Cardiac muscle cell (in vitro differentiated cells and primary cell): ENCODE measurements at places on chromosomes 4 and X. TPM values are rescaled to one million over a fixed set of nuclear protein-coding genes. Genes with fewer than 3 reads are reported as not detected.

DNA sequence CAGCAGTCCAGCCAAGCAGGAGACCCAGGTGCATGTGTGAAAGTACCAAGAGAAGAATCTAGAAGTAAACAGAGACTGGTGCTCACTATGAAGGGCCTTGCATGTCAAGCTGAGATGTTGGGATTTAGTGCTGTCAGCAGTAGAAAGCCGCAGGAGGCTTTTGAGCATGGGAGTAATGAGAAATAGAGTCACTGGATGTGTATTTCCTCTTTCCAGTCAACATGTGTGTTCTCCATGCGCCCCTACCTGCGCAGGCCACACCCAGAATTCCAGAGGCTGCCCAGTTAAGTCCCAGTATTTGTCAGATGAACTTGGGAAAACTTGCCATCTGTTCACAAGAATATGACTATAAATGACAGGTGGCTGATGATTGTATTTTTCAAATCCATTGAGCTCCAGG, 4.5 kb upstream of the MAMLD1 start:
- DNase-seq, result no peak

Gene KLB
- total RNA-seq, result not detected in 2 replicates

- DNase-seq, result no peak
Observed at GRCh38 chr4:108346818-108347210, 178.1 kb upstream of the LEF1 start.

DNA sequence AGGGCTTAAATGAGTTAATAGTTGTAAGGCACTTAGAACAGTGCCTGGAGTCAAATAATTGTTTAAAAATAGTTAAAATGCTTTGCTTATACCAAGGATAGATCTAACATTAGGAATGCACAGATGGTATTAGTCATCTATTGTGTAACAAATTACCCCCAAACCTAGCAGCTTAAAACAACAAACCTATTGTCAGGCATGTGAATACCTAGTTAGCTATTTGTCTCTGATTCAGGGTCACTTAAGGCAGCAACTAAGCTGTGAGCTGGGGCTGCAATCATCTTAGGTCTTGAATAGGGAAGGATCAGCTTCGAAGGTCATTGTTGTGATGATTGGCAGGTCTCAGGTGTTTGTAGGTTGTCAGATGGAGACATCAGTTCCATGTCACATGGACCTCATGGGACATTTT, 42.4 kb upstream of the AGA start:
- DNase-seq, result no peak

GRCh38 chr4:127370604-127371003, 262.2 kb upstream of the INTU start:
- DNase-seq, result no peak

GRCh38 chr4:90071289-90072235, 55.6 kb upstream of the CCSER1 start:
- DNase-seq, result no peak

Gene GABRE
- total RNA-seq, result 1.5 and 2.5 TPM in 2 replicates

Gene GPR50
- 0.35 TPM in 1 of 2 replicates, not detected in the other for total RNA-seq

- DNase-seq, result peak; percentile 32
Observed at GRCh38 chr4:122673252-122673651, 52.4 kb upstream of the IL21 start.

DNA sequence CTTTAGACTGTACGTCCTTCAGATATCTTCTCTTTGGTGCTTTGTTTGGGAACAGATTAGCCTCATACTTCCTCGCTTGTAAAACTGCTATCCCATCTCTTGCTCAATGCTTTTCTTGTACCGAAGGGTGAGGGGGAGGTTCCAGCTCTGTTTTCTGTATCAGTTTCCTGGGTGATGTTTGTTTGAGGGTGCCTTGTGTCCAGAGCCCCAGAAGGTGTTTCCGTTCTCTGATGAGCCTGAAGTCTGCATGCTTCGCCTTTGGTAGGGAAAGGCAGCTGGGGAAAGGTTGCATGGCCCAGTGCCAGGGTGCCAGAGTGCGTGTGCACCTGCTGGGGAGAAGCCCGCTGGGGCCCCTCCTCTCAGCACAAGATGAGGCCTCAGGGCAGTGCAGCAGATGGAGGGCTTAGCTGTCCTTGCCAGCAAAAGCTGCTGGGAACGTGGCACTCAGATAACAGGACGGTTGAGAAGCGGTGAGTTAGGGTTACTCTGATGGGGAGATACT, 73.7 kb downstream of the TBL1X start:
- DNase-seq, result peak; percentile 44

GRCh38 chr4:14151101-14151500, 523.6 kb upstream of the BOD1L1 start:
- no peak for DNase-seq

Gene SLITRK2
- total RNA-seq, result under 0.01 and 0.09 TPM in 2 replicates

GRCh38 chr4:54228056-54228527, 1.0 kb upstream of the PDGFRA start:
- DNase-seq, result peak; percentile 92

Gene DCAF8L1
- total RNA-seq, result not detected in 2 replicates

DNA sequence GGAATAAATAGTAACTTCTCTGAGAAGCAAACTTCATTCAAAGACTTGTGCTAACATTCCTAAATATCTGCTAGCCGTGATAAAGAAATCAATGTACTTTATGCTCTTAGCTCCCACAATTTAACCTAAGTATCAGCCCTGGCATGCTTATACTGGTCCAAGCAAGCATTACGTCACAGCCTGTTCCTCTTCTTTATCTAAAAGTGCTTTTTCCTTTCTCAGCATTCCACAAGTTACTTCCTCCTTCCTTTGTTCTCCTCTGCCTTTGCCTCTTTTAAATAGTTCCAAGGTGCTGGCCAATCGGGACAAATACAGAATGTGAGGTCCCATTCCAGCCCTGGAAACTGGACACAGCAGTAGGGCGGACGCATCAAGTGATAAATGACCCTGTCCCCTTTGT, 249.6 kb downstream of the DHRSX start:
- DNase-seq, result peak; percentile 27

DNA sequence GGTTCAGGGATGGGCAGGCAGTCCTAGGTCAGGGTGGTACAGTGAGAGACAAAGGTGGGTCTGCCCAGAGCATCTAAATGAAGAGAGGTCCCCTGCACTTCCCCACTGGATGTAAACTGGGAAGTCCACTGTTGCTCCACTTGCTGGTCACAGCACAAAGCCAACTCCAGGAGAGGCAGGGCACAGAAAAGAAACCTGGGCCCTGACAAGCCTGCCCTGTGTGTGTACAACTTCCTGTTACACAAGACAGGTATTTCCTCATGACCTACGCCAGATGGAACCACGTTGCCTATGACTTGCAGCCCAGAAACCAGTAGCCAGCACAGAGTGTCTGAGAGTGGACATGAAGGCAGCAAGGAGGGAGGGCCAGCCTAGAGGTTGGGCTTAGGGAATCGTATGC, 161.8 kb downstream of the SH3KBP1 start:
- DNase-seq, result peak; percentile 49

DNA sequence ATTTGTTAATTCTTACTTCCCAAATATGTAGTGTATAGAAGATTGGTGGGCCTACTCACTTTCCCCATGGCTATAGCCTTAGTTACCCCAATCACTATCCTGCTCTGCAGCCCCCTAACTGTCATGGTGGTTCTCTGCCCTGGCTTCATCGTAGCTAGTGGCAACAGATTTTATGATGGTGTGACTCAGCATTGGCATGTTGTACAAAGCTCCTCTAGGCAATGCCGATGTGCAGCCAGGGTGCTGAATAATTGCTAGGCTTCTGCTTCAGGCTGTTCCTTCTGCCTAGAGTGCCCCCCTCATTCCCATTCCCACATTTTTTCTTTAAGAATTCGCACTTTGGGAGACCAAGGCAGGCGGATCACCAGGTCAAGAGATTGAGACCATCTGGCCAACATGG, 35.2 kb downstream of the AFF2 start:
- DNase-seq, result no peak

DNA sequence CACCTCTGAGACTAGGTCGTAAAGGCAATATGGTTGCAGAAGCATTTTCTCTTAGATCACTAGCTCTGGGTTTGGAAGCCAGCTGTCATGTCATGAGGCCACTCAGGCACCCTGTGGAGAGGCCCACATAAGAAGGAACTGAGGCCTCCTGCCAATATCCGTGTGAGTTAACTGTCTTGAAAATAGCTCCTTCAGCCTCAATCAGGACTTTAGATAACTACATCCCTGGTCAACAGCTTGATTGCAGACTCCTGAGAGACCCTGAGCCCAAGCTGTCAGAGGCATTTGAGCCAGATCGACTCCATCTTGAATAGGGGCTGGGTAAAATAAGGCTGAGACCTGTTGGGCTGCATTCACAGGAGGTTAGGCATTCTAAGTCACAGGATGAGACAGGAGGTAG, 15.1 kb upstream of the REPS2 start:
- peak; percentile 14 for DNase-seq

DNA sequence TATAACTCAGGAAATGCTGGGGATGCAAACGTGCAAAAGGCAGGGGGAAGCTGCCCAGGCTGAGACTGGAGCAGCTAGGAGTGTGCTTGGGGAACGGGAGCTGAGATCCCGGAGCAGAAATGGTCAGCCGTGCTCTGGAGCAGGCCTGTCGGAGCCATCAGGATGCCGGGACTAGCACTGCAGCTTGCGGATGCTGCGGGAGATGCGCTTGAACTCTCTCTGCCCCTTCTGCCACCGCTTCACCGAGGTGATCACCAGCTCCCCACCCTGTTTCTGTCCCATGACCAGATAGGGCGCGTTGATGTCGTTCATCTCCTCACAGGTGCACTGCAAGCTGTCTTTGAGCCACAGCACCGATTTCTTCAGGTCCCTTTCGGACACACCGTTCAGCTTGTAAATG, 7.6 kb downstream of the SFRP2 start:
- no peak for DNase-seq

Gene SMIM10
- 2.4 and 2.6 TPM in 2 replicates for total RNA-seq

Gene BEND2
- not detected in 2 replicates for total RNA-seq

DNA sequence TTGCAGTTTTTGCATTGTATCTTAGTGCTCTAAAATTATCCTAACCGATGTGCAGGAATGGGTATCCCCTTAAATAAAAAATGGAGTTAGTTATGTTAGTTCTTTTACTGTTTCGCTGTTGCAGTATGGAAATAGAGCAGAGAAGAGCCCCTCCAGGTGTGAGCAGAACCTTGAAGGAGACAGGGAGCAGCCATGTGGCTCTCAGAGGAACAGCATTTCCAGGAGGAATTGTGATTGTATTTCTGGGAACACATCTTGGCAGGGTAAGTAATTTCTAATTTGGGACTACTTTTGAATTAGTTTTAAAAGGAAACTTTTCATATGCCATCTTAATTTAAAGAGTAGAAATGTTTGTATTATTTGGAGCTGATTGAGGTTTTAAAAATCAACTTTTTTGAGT, 5.3 kb upstream of the CCDC158 start:
- no peak for DNase-seq

GRCh38 chr4:70778888-70779422, 57.2 kb downstream of the RUFY3 start:
- peak; percentile 46 for DNase-seq
